ENCODE measurements at places on chromosomes 16 and 17.

GRCh38 chr16:12162151-12162985, 185.8 kb downstream of the SNX29 start:
- DNase-seq: no peak

- DNase-seq: peak; percentile 59
These were observed 744 bp upstream of the PLXDC1 start for GRCh38 chr17:39151943-39152818.

DNA sequence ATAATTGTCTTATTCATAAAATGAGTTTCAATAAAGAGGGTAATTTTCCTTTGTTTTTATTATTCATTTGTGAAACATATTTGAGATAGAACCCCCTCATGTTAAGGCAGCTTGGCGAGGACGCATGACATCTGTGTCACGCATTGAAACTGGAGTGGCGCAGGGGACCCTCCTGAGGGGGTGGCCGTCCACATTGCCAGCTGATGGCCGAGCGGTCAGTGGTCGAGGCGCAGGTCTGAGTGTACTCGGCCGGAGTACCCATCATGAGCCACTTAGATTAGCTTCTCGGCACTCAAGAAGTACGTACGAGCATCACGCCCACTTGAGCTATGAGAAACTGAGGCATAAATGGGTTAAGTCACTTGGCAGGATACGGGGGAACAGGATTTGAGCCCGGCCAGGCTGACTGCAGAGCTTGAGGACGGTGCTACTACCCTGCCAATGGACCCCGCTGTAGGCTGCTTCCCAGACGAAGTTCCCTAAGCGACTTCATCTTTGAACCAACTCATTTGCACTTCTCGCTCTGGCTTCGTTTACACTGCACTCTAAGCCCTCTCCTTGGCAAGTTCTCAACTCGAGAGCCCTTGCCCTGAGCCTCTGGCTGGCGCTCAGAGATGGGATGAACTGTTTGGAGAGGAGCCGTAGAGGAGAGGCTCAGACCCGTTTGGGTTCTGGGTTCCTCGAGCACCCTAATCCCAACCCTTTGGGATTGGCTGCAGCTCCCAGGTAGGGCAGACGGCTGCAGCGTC, 91.8 kb downstream of the SDK2 start:
- peak; percentile 74 for DNase-seq

GRCh38 chr17:16975744-16976625, 4.1 kb upstream of the TNFRSF13B start:
- DNase-seq: no peak

DNA sequence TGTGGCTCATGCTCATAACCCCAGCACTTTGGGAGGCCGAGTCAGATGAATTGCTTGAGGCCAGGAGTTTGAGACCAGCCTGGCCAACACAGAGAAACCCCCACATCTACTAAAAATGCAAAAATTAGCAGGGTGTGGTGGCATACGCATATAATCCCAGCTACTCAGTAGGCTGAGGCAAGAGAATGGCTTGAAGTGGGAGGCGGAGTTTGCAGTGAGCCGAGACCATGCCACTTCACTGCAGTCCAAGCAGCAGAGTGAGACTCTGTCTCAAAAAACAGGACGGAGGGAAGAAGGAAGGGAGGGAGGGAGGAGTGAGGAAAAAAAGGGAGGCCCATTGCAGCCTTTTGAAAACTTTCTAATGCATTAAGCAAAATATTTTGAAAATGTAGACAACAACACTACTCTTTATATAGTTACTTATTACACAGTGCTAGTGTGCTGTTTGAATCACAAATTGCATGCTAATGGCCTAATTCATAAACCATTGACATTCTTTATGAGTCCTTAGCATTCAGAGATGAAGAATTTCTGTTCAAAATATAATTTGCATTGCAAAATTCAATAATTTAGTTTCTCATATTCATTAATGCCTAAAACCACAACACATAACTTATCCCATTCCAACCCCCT, 59.4 kb downstream of the TMEM114 start:
- no peak for DNase-seq

GRCh38 chr17:15941781-15942180, 3.1 kb upstream of the ADORA2B start:
- no peak for DNase-seq

DNA sequence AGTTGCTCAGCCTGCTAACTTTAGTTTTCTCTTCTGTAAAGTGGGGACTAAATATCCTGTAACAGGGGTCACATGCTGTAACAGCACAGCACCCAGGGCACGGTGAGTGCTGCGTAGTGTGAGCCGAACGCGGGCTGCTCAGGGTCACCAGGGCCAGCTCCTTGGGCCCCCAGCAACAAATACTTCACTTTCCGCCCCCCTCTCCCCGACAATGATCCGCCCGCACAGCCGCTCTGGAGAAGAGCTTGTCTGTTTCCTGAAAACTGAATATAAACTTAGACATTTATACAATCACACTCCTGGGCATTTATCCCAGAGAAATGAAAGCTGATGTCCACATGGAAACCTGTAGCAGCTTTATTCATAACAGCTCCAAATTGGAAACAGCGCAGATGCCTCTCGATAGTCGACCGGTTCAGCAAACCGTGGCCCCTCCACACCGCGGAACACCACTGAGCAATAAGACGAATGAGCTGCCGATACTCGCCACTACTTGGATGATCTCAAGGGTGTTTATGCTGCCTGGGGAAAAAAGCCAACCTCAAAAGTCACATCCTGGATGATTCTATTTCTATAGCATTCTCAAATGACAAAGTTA, 267.2 kb downstream of the PARN start:
- DNase-seq: no peak

DNA sequence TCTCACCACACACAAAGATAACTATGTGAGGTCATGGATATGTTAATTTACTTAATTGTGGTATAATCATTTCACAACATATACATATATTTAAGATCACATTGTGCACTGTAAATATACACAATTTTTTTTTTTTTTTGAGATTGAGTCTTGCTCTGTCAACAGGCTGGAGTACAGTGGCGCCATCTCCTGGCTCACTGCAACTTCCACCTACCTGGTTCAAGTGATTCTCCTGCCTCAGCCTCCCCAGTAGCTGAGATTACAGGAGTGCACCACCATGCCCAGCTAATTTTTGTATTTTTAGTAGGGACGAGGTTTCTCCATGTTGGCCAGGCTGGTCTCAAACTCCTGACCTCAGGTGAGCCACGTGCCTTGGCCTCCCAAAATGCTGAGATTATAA, 11.5 kb upstream of the PRSS54 start:
- DNase-seq: no peak

DNA sequence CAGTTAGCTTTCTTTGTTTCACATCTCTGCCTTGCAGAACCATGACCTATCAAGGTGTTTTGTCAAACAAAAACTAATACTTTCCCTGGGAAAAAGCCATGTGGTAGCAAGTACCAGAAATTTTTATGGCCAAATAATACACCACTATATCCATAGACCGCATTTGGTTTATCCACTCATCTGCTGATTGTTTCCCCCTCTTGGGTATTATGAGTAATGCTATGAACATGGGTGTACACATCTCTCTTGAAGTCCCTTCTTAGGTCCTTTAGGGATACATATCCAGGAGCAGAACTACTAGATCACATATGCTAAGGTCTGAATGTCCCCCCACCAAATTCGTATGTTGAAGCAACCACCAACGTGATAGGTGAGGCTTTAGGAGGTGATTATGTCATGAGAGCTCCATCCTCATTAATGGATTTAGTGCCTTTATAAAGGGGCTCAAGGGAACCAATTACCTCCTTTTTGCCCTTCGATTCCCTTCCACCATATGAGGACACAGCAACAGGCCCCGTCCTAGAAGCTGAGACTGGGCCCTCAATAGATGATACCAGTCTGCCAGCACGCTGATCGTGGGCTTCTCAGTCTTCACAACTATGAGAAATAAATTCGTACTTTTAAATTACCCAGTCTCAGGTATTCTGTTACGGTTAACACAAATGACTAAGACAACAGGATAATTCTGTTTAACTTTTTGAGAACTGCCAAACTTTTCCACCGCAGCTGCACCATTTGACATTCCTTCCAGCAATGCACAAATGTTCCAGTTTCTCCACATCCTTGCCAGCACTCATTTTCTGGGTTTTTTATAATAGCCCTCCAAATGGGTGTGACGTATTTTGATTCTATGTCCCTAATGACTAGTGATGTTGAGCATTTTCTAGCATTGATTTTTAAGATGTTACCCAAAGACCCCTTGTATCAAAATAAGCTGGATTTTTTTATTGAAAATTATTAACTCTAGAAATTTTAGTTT, 30.0 kb downstream of the SIAH1 start:
- DNase-seq: no peak

- no peak for DNase-seq
These were observed 1.4 kb downstream of the NTN3 start for GRCh38 chr16:2472488-2472864.

- DNase-seq: peak; percentile 13
These were observed 705 bp downstream of the KRABD2 start for GRCh38 chr17:8375738-8376259.

GRCh38 chr17:77247609-77248008, 106.8 kb downstream of the SEC14L1 start:
- DNase-seq: no peak
